ENCODE measurements at places on chromosomes 1 and 21.

- no peak for DNase-seq
These were observed 98.1 kb downstream of the KCTD3 start for GRCh38 chr1:215665215-215665614.

DNA sequence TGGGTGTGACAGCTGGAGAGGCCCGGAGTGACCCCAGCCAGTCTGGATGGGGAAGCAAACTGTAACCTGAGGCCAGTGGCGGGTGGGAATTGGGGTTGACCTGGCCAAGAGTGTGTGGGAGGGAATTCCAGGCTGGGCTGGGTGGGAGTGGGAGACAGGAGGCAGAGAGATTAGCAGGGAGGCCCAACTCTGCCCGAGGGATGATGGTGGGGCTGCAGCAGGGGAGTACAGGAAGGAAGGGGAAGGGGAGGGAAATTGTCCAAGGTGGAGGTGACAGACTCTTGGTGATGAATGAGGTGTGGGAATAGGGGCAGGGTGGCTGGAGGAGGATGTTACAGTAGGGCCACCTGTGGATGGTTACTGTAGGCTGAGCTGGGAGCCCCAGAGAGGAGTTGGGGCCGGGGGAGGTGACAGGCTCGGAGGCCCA lies 40.4 kb downstream of the HUNK start:
- no peak for DNase-seq

DNA sequence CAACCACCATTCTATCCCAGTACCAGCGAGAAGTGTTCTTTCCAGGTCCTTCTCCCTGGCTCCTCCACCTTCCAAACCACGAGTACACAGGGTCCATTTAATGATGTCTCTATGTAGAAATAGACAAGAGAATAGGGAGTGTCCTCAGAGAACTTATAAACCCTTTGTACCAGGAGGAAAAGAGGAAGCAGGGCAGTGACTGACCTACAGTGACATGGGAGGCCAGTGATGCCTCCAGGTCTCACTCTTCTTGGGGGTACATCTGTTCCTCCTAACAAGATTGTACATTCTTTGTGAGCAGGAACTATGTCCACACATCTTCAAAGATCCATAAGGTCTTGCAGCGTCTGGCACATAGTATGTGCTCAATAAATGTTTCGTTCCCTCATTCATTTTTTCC lies 18.7 kb upstream of the FMOD start:
- no peak for DNase-seq

- DNase-seq = no peak
These were observed 10.7 kb downstream of the SEMA6C start for GRCh38 chr1:151135433-151136385.

- DNase-seq = no peak
These were observed 996 bp upstream of the MGST3 start for GRCh38 chr1:165629848-165630628.

DNA sequence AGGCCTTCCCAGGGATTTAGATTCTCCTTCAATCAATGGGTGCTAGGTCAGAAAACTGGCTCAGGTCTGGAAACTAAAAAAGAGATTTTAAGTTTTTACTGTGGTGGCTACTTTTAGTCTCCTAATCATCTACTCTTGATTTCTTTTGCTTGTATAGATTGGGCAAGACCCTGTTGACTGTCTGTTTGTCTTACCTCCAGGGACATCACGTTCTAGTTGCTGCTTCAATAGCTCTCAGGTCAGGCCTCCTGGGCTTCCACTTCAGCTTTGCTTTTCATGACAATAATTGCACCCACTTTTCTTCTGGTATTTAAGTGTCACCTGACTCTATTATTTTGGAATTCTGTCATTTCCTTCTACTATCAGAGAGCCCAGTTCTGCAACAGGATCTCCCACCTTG lies 28.5 kb upstream of the CREG1 start:
- no peak for DNase-seq

- no peak for DNase-seq
These were observed 26.9 kb upstream of the SYNC start for GRCh38 chr1:32729254-32730046.

GRCh38 chr1:241611063-241611462 lies 29.1 kb downstream of the CHML start:
- DNase-seq = no peak

DNA sequence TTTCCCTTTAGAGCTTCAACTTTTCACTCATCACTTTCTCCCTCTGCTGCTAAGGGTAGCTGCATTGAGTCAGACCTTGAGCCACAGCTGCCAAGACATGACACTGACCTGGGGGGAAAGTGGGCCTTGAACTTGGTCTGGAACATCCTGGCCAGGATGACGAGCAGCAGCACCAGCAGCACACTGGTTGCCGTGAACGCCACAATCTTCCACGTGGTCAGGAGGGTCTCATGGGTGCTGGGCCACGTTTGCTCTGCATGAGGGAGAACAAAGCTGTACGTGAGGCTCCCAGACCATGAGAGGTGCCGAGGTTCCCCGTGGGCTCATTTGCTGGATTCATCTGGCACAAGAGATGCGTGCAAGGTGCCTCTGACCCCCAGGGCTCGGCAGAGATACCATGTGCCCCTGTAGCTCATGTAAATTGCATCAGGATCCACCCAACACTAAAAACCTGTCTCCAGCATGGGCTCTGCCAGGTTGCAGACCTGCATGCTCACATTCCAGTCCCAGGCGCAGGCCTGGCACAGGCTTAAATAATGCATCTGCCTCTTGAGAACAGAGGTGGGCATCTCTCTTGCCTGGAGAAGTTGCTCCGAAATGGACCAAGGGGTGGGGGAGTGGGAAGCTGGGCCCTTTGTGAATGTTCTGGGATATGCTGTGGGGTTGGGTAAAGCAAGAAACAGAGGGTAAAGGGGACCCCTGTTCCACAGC lies 84.6 kb upstream of the TLR5 start:
- DNase-seq = no peak

DNA sequence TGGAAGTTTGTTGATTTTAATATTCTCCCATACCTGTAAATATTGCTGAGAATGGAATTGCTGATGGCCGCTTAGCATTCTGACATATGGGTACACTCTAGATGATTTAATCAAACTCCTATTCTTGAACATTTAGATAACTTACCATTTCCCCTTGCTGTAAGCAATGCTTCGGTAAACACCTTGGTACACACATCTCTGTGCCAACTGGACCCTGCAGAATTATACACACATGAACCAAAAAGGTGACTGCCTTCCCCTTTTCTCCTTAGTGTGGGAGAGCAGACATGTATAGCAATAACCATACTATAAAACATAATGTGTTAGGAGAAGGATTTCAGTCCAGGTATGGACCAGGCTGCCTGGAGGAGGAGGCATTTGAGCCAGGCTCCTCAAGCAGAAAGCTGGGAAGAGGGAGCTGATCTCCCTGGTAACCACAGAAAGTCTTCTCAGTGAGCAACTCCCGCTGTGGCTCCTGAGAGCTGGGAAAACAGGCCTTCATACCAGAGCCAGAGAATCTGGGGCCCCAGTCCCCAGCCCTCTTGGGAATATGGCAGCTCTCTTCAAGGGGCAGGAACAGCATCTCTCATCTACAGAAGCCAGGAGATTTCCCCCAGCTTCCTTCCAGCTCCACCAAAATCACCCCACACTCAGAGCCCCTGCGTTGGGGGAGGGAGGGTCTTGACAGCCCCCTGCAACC lies 33.9 kb upstream of the CSF1 start:
- no peak for DNase-seq

DNA sequence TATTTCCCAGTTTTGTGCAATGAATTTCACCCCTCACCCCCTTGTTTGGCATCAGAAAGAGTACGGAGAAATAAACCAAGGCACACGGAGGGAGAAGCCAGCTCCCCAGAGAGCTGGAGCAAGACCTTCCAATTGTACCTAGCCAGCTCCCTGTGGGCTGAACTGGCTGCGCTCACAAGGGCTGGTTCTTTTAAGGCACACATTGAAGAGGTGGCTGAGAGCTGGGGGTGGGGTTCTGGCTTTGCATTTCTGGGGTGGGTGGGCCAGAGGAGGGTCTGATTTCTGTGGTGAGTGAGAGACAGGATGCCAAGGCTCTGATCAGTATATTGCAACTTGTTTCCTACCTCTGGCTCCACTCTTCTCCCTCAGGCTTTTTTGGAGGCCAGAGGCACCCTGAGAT lies 39.5 kb upstream of the NFASC start:
- DNase-seq = no peak

- no peak for DNase-seq
These were observed 636 bp downstream of the WARS2 start for GRCh38 chr1:119139857-119140176.

GRCh38 chr1:212045981-212046380 lies 10.4 kb downstream of the DTL start:
- DNase-seq = no peak

DNA sequence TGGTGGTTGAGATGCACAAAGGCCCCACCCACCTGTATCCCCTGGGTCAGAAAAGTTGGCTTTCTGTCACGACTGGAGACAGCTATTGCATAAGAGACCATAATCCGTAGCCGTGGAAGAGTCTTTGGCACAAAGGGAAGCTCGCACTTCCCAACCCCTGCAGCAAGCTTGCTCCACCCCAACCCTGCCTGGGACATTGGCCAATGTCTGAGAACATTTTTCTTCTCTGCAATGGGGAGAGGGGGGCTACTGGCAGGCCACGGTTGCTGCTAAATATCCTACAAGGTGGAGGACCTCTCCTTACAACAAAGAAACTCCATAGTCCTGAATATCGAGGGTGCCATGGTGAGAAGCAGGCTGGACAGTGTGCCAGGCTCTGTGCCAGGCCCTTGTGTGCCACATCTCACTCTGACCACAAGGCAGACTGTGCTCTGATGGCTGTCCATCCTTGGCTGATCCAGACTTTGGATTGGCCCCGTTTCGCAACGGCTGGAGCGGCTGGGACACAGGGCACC lies 104.1 kb downstream of the CSMD2 start:
- no peak for DNase-seq

DNA sequence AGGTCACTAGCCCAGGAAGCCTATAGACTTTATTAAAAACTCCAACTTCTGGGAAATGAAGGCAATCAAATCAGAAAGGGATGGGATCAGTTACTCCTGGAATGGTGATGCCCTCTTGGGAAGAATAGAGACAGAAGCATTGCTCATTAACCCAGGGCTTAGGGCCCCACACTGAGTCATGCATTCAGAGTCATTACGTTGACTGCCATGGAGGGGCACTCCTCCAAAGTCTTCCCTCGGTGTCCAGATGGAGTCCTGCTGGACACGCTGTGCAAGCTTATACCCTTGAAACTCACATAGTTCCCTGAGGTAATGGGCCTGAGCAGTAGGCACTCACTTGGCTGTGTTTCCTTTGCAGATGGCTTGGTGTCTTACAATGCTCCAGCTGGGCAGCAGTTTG lies 35.2 kb upstream of the HSD17B7 start:
- no peak for DNase-seq

GRCh38 chr1:156246781-156247459 lies 936 bp downstream of the PAQR6 start:
- no peak for DNase-seq

GRCh38 chr1:46529031-46529630 lies 22.3 kb downstream of the KNCN start:
- no peak for DNase-seq

DNA sequence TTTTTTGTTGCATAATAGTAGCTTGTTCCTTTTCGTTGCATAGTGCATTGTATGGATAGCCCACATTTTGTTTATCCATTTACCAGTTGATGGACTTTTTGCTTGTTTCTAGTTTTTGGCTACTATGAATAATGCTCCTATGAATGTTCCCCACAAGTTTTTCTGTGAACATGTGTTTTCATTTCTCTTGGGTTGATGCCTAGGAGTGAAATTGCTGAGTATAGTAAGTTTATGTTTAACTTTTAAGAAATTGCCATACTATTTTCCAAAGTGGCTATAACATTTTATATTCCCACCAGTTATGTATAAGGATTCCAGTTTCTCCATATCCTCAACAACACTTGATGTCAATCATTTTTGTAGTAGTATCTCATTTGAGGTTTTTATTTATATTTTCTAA lies 84.8 kb upstream of the CACYBP start:
- DNase-seq = no peak

GRCh38 chr1:28437264-28437923 lies 67.9 kb downstream of the PHACTR4 start:
- DNase-seq = no peak

- no peak for DNase-seq
These were observed 30.5 kb downstream of the MROH7 start for GRCh38 chr1:54671985-54672608.

GRCh38 chr21:18023157-18023556 lies 204.0 kb upstream of the C21orf91 start:
- no peak for DNase-seq

DNA sequence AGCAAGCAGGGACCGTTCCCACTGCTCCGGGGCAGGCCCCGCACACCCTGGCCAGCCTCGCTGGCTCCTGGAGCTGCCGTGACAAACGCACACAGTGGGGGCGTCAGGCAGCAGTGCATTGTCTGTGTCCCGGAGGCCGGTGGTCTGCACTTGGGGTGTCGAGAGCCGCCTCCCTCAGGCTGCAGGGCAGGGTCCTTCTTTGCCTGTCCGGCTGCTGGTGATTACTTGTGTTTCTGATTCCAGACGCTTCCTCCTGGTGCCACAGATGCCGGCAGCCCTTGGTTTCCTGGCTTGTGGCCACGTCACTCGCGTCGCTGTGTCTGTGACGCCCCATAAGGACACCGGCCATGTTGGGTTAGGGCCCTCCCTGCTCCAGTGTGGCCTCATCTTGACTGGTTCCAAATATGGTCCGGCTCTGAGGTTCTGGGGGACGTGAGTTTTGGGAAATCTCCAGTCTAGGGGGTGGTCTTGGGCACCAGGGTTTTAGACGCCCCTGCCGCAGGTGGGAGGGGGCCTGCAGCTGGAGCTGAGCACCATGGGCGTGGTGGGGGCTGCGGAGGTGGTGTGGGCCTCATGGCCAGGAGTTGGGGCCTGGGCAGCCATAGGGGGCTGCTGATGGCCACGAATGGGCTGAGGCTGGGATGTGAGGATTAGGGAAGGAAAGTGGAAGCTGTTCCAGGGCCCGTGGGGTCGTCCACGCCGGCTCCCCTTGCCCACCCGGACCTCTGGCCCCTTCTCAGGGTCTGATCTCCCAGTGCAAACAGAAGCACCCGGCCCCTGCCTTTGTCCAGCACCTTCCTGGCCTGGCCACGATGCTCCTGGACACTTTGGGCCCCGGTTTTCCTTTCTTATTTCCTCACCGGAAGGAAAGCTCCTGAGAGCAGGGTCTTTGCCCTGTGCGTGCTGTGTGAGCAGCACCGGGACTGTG lies 41.0 kb downstream of the SLX9 start:
- no peak for DNase-seq

- DNase-seq = no peak
These were observed 22.7 kb downstream of the SLC35D1 start for GRCh38 chr1:67031121-67031858.

DNA sequence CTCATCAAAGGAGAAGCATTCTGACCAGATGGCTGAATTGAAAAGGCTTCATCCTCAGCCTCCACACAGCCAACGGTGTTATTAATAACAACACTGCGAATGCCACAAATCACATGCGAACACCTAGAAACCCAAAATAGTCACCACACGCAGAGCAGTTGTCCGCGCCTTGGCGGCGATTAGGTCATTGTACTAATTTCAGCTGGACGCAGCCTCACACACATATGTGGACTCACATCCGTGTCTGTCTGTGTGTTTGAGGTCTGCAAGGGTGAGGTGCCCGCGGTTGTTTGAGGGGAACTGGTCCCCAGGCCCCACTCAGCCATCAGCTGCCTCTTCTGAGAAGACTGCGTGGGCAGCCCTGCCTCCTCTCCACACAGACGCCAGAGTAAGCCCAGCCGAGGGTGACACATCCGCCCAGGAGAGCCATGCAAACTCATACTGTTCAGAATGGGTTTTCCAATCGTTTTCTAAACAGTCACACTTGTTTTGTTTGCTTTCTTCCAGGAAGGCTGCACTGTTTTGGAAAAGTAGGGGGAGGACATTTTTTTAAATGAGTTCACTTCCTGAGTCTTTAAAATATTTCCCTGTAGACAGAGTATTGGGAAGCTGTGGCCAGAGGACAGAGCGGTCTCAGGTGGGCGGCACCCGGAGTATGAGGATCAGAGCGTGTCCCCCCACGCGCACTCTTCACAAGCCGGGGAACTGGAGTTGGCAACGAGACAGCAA lies 53.4 kb downstream of the TOMM20 start:
- no peak for DNase-seq
